Large intestine (tissue), 12 donors: ENCODE measurements at places on chromosomes 6 and 20.

GRCh38 chr6:11921017-11921438, 91.1 kb upstream of the HIVEP1 start:
- peak; percentile 66 for DNase-seq

- no peak for DNase-seq
Measured at GRCh38 chr20:62168061-62168460, 14.8 kb upstream of the MTG2 start.

GRCh38 chr6:163637524-163637923, 223.0 kb downstream of the QKI start:
- DNase-seq, result no peak

- DNase-seq, result no peak
Measured at GRCh38 chr20:12911372-12911771, 97.4 kb upstream of the SPTLC3 start.

DNA sequence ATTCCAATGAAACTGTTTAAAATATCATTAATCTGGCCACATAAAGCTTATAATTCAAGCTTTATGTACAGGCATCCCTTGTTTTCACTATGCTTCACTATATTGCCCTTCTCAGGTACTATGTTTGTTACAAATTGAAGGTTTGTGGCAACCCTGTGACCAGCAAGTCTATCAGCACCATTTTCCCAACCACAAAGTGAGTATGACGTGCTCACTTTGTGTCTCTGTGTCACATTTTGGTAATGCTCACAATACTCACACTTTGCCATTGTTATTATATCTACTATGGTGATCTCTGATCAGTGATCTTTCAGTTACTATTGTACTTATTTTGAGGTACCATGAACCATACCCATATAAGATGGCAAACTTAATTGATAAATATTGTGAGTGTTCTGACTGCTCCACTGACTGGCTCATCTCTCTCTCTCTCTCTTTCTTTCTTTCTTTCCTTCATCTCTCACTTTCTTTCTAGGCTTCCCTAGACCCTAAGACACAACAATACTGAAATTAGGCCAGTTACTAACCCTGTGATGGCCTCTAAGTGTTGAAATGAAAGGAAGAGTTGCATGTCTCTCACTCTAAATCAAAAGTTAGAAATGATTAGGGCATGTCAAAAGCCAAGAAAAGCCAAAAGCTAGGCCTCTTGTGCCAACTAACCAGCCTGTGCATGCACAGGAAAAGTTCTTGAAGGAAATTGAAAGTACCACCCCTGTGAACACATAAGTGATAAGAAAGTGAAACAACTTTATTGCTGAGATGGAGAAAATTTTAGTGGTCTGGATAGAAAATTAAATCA, 227.9 kb downstream of the BCAS1 start:
- no peak for DNase-seq

GRCh38 chr6:10719964-10720264, 3.0 kb upstream of the TMEM14C start:
- DNase-seq, result no peak

DNA sequence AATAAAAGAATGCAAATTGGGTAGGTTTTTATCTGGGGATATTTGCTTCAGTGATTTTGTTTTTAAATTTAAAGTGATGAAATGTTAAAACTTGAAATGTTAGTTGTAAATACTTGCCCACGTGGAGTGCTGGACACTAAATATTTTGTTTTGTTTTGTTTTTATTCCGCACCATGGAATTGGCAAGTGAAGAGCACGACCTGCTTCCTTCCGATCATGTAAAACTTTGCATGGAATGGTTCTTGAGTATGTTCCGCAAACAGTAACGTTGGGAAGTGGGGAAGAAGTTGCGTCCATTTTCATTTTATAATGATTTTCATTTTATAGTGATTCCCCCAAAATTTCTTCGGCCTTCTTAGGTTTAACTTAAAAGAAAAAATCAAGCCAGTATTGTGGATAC, 765 bp downstream of the IRAK1BP1 start:
- DNase-seq, result peak; percentile 2

DNA sequence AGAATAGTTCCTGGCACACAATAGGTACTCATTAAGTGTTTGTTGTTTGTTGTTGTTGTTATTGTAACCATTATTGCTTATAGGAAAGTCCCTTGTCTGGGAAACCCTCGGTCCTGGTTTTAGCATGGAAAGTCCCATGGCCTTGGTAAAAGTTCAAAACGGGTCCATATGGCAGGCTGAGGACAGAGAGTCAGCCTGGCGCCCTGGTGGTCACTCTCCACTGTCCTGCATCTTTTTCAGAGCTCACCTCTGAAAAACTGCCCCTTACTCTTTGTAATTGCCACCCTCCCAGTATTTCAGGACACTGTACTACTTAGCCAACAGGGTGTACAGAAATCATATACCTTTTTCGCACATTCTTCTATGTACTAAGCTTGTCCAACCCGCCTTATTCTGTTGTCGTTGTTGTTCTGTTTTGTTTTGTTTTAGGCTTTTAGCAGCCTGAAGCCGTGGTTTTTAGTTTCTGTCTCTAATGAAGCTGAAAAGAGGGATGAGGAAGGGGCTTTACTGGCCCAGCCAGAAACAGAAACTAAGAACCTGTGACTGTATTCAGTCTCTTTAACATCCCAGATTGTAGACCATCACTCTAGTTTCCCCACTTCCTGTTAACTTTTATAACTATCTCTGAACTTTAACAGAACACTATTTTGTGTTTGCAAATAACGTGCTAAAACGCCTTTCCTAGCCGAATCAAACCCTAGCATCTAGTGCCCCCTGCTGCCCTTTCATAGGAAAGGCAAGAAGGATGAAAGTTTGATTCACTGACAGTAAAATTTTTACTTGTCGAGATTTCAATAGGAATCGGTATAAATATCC, 7.6 kb upstream of the TMEM14A start:
- peak; percentile 77 for DNase-seq

- no peak for DNase-seq
Measured at GRCh38 chr20:36490191-36490590, 51.1 kb upstream of the MYL9 start.

DNA sequence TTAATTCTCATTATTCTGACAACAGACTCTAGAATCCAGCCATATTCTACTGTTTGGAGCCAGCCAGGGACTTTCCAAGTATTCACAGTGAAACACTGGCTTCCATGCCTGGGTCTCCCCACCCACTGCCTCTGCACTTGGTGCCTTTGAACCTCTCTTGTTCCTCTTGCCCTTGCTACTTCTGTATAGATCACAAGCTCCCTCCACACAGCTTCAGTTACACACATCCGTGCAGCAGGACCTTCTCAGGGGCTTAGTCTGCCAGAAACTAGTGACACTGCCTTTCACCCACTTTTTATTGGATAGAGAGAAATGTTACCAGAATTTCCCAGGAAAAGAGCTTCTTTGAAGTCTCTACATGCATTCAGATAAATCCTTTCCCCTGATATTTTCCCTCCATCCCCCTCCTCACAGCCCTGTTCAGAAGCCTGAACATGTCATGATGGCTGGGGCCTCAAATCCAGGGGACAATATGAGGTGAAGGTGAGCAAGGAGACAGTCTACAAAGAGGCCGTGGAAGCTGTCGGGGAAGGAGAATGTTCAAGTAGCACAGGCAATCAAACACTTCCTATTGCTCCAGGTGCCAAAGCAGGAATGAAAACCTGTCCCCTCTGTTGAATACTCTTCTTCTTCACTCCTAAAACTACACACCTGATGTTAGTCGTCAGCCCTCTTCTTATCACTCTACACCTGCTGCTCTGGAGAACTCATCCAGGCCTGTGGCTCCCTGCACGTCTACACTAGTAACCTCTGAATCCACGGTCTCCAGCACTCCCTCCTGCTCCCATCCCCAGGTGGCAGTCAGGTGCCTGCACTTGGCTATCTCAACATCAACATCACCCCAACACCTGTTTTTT, 20.2 kb upstream of the HLA-DOA start:
- peak; percentile 12 for DNase-seq

- no peak for DNase-seq
Measured at GRCh38 chr6:20427856-20428255, 26.2 kb downstream of the E2F3 start.

DNA sequence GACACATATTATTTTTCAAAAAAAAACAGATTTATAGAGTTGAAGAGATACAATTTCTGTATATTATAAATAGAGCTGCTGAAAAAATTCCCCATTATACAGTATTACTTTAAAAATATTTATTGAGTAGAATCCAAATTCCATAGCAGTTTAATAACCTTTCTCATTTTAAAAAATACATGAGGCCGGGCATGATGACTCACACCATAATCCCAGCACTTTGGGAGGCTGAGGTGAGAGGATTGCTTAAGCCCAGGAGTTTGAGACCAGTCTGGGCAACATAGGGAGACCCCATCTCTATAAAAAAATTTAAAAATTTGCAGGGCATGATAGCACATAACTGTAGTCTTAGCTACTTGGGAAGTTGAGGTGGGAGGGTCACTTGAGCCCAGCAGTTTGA, 13.0 kb downstream of the ATRN start:
- DNase-seq, result no peak

DNA sequence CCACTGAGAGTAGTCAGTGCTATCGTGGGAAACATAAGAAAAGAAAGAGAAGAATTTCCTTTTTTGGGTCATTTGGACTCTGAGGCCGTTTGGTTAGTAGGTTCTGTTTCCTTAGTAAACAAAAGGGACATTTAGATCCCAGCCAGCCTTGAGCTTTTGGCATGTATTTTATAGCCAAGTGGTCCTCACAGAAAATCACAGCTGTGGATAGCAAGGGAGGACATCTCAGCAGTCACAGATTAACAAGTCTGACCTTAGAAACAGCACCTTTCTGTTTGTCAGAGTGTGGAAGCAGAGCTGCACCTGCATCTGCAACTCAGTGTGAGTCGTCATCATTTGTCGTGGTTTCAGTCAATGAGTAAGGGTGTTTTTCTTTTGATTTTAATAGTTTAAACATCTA, 40.5 kb downstream of the FAM120B start:
- DNase-seq, result no peak

DNA sequence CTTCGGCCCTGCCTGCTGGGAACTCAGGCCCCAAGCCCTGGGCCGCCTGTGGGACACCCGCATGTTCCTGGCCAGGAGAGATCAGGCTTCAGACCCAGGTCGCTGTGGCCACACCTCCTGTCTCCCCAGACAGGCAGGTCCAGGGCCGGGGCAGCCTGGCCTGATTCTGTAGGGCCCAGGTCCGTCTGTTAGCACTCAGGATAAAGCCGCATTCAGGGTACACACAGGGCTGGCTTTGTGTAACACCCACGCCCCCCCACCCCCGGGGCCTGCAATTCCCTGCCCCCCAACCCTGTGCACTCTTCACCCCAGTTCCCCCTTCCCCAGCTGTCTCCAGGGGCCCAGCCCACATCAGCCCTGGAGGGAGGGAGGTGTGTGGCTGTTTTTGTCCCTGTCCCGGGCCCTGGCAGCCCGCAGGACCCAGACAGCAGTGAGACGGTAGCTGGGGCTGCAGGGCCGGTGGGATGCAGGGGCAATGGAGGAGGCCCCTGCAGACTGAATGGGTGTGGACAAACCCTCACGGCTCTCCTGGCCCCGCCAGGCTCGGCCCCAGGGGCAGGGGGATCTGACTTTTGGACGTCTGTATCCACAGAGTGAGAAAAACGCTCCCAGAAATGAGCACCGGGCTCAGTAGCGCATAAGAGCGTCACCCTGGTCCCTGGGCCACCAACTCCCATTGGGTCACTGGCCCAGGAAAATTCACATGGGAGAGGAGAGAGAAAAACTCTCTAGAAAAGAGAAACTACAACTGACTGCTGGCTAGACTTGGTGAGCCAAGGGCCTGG, 42.4 kb upstream of the ZBP1 start:
- no peak for DNase-seq

DNA sequence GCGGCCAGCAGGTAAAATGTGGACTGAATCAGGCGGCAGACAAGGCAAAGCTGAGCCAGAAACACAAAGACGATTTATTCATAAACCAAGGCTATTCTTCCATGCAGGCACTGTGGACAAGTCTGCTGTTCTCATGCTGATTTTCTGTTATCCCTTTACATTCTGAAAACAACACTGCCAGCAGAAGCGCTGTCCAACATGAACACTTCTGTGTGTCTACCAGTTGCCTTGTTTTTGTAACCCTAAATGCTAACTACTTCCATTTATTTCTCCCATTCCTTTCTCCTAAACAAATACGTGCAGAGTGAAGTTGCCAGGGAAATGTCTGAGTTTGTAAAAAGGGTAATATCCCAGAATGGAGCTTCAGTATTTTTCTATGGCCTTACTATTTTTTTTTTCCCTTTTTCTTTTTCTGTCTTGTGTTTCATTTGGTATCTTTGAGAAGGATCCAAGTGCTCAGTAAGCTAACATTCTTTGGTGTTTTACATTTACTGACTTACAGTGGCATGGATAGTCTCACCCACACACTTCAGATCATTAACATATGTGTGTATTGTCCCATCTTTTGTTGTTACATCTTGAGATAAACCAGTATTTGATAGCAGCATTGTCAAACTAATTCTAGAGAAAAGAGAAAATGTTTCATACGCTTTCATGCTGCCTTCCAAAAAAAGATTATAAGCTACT, 1308.9 kb upstream of the MAP3K7 start:
- no peak for DNase-seq

- no peak for DNase-seq
Measured at GRCh38 chr20:50724112-50724725, 7.2 kb upstream of the PARD6B start.

- DNase-seq, result peak; percentile 23
Measured at GRCh38 chr20:41717483-41717882, 99.3 kb upstream of the CHD6 start.

DNA sequence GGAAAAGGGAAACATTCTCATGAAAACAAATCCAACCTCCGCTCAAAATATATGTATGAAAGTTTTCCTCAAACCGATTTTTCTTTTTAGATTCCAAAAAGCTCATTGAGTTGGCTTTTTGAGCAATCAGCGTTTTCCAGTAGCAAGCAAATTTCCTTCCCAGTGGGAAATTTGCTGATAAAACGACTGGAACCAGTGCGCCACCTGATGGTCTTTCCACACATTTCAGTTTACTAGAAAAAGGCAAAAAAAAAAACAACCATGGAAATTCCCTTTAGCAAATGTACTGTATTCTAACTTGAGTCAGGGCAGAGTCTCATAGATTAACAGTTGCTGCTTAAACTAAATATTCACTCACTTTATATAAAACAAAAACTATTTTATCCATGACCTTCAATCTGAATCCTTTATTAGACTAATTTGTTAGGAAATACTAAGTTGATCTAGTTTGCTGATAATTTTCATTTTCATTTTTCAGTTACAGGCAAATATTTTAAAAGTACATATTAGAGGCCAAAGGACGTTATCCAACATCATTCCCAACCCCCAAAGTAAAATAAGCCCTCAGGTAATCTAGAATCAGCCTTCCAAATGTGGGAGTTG, 271.5 kb downstream of the FOXA2 start:
- DNase-seq, result peak; percentile 8

GRCh38 chr6:7974565-7974937, 64.0 kb upstream of the TXNDC5 start:
- DNase-seq, result no peak

DNA sequence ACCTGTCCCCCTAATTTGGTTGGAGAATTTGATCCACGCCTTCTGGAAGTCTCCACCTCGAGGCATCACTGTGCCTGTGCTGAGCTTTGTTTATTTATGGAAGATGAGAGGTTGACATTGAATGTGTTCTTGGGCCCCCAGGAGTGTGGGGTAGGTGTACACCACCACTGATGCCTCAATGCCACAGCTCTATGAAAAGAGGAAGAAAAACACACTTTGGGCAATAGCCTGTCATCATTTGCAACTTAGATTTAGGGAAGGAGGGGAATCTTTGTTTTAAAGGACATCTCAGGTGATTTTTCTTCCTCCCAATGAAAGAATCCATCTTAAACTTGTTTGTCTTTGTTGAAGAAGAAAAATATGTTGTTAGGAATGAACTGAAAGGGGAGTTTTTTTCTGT, 42.6 kb downstream of the TBC1D7 start:
- no peak for DNase-seq

- DNase-seq, result no peak
Measured at GRCh38 chr20:35757098-35757705, 14.6 kb upstream of the PHF20 start.
